ENCODE measurements at places on chromosomes 6 and 20.

DNA sequence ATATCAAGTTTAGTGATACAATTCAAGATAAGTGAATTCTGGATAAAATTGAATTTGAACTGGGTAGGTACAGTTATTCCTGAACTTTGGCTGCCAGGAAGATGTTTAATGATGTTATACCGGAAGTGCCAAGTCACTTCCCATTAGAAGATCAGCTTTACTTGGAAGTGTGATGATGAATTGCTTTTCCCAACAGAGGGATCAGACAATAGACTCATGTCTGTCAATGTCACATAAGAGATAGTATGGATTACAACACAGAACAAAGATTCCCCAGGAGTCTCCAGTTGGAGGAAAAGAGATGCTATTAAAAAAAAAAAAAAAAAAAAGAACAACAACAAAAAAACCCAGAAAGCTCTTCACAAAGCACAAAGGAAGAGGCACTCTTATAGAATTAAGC, 497.9 kb upstream of the EPHA7 start:
- no peak for DNase-seq

DNA sequence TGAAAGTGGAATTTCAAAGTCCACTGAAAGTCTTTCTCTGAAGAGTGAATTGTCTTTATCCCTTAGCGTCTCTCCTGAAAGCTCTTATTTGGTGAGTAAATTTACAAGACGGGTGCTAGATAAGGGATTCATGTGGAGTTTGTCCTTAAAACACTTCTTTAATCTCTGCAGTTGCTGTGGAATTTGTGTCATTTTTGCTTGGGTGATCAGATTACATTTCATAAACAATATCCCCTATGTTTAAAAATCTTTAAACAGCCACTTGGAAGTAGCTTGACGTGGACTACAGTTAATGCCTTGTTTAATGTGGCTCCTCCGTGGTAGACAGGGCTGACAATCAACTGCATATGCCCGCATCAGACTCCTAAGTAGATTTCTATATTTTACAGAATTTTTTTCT, 175.4 kb upstream of the ZNF217 start:
- DNase-seq = no peak

GRCh38 chr6:159639721-159640120, 53.3 kb downstream of the SOD2 start:
- DNase-seq = no peak

DNA sequence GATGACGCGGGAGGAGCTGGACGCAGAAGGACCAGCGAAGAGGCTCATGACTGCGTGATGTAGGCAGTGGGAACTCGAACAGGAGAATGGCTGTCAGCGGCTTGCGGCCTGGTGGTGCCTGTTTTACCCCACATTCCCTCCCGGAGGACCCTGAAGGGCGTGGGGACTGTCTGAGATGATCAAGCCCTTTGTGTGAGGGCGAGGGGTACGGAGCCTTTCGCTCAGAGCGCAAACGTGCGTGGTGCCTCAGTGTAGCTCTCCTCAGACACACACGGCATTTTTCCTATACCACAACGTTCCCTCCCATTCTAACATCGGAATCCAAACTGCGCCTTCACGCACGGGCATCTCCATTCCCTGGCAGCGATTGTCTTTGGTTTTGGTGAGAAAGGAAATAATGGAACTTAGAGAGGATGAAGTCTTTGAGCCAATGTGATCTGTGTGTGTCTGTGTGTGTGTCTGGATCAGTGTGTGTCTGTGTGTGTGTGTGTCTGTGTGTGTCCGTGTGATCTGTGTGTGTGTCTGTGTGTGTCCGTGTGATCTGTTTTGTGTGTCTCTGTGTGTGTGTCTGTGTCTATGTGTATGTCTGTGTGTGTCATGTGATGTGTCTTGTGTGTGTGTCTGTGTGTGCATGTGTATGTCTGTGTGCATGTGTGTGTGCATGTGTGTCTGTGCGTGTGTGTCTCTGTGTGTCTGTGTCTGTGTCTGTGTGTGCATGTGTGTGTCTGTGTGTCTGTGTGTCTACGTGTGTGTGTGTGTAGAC, 5.3 kb downstream of the PTK6 start:
- no peak for DNase-seq

DNA sequence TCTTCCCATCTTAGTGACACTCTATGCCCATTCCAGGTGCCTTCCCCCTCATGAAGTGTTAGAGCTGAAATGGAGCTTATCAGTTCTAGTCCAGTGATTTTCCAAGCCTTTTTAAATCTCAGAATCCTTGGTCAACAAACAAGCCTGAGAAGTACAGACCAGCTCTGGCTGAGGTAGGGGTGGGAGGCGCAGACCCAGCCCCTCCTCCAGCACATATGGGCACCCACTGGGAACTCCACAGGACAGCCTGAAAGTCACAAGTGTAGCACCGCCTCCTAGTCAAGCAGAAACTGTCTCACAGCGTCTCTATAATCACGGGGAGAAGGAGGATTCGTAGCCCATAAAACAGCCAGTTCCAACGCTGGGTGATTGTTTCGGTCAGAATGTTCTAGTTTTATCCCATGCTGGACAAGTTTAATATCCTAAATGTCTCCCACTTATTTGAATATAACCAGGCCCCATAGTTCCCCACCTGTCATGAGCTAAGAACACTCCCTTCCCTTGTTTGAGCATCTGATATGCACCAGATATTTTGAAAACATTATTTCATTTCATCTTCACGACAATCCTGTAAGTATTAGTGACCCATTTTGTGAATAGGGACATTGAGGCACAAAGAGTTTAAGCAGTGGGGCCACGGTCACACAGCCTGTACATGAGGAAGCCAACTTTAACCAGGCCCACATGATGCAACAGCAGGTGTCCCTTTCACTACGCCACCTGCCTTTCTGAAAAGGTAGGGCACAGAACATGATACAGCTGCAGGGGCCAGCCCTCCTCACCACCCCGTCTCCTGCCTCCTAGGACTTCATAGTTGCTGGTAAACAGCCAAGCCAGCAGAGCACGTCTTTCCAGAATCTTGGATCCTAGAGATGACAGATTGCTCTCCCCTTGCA, 40.1 kb downstream of the TRAF3IP2 start:
- DNase-seq = no peak

GRCh38 chr20:59825944-59826759, 107.3 kb downstream of the SYCP2 start:
- no peak for DNase-seq

DNA sequence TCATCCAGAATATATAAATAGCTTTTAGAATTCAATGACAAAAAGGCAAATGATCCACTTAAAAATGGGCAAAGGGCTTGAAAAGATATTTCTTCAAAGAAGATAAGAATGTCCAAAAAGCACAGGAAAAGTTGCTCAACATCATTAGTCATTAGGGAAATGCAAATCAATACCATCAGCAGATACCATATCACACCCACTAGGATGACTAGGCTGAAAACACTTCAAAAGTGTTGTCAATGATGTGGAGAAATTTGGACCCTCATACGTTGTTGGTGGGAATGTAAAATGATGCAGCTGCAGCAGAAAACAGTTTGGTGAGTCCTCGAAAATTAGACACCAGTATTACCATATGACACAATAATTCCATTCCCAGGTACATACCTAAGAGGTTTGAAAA, 303.6 kb upstream of the SLC35B3 start:
- no peak for DNase-seq

GRCh38 chr20:37333848-37334318, 12.1 kb upstream of the SRC start:
- no peak for DNase-seq

DNA sequence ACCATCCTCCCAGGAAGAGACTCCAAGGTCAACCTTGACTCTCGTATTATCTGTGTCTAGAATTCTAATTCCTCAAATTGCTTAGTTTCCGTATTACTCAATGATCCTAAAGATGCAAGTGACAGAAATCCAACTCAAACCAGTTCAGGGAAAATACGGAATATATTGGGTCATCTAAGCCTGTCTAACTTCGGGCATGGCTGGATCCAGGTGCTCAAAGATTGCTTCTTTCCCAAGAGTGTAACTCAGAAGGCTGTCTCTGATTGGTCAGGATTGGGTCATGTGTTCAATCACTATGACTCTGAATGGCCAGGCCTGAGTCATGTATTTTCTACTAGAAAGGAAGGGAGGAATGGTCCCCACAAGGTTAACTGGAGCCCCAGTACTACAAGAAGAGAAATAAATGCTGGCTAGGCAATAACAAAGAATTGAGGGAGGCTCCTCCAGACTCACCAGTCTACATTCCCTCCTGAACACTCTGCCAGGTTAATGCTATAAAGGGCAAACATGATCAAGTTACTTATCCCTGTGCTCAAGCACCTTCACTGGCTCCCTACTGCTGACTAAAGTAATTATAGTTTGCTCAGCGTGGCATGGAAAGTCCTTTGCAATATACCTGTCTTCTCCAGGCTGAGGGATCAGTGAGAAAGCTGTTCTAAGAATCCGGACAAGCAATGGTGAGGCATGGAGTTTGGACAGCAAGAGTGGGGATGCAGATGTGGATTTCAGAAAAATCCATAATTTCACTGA, 15.4 kb upstream of the PREX1 start:
- DNase-seq = no peak

DNA sequence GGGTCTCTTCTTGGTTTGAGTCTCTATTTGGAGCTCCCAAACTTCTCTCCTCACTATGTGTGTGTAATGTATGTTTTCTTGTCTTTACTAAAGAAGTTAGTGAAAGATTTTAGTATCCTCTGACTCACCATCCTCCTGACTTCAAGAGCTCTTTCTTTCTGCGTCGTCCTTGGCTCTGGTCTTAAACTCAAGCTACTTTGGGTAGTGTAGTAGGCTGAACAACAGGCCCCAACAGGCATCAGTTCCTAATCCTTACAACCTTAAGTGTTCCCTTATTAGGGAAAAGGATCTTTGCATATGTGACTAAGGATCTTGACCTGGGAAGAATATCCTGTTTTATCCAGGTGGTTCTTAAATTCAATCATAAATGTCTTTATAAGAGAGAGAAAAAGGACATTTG, 810.2 kb downstream of the MAFB start:
- no peak for DNase-seq

GRCh38 chr6:40492187-40492586, 95.0 kb downstream of the LRFN2 start:
- no peak for DNase-seq

DNA sequence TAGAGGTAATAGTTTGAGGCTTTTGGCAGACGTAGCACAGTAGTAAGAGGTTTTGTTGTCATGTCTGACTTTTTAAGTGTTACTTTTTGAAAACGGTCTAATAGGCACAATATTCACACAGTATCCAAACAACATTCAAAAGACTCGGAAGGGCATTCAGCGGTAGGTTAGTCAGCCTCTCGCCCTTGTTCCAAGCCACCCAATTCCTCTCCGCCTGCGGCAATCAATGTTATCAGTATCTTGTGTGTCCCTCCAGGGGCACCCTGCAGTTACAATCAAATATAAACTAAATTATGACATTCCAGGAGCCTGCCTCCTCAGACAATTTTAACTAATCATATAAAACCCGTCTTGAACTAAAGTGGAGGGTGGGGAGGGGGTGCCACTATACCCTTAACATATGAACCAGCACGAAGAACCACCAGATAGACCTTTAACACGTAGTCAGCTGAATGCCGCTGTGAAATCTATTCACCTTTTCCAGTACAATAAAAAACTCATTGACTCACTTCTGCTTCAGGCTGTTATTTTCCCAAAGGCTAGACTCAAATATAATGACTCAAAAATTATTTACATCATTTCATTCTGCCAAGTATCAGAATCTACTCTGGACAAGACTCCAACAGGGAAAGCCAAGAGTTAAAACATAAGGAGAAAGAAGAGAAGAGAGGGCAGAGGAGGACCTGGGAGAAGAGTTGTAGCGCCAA, 1.6 kb downstream of the TENT5A start:
- no peak for DNase-seq

DNA sequence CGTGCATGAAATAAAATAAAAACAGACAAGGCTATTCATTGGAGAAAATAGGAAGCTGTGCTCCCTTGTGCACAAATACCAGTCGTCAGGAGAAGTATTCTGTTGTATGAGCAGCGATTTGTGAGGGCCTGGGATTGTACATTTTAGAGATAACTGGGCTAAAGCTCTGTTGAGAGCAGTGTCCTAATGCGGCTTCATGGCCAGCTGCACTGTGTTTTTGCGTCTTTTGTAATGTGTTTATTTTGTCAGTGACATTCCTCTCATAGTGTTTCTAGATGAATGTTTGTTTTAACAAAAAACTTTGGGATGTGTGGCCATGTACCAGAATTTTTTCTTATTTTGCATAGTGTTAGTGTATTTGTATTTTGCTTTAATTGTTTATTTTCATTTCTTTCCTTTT, 14.8 kb downstream of the ERMARD start:
- DNase-seq = no peak

DNA sequence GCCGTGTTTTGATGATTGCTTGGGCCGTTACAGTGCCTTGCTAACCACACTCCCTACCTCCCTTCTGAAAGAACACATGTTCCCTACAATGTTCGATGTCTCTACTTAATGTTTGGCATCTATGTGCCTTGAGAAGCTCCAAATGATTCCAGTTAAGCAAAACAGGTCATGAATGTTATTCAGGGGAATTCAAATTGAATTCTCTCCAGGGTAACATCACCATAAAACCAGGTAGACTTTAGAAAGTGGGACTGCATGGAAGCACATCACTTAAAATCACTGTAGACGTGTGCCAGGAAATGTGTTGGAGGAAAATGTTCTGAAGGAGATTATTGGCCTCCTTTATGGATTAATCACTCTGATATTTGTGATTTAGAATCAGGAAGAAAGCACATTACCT, 128.1 kb downstream of the ADAT2 start:
- no peak for DNase-seq

DNA sequence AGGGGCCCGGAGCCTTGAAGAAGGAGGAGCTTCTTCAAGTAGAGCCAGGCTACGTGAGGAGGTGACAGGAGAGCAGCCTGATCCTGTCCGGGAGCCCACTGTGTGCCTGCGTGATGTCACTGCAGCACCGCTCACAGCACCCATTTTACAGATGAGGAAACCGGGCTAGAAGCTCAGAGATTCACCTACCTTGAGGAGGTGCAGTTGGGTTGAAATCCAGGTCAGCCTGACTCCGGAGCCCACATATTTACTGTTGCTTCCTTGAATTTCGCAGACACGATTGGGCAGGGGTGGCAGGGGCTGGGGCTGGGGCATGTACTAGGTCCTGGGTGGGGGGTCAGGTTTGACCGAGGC, 12.5 kb downstream of the VSTM2L start:
- DNase-seq = no peak

- no peak for DNase-seq
Observed at GRCh38 chr6:130107710-130108109, 89.3 kb downstream of the L3MBTL3 start.

GRCh38 chr6:169972101-169972651, 220.8 kb downstream of the ERMARD start:
- no peak for DNase-seq

DNA sequence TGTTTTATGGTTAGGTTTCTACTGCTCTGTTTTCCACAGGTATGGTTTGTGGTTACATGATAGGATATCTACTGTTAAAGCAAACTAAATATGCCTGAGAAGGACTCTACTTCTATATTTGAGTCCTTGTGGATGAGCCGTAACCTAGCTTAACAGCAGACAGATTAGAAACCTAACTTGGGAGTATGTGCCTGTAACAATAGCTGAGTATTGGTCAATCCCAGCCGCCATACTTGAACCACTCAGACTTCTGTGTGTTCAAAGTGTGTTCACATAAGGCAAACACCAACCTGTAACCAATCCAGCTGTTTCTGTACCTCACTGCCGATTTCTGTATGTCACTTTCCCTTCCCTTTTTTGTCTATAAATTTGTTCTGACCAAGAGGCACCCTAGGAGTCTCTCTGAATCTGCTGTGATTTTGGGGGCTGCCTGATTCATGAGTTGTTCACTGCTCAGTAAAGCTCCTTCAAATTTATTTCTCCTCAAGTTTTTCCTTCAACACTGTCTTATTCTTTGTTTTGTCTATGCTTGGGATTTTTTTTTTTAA, 37.1 kb downstream of the PHF3 start:
- DNase-seq = no peak

- DNase-seq = no peak
Observed at GRCh38 chr6:46130666-46131065, 877 bp downstream of the ENPP4 start.
